ENCODE measurements at places on chromosomes 6 and 20. TPM values are rescaled to one million over a fixed set of nuclear protein-coding genes. Genes with fewer than 3 reads are reported as not detected.
A peak's percentile ranks its signal among the peaks of the same experiment; 100 is the strongest.

The MEI4 gene
- total RNA-seq: not detected

The ZC3H12D gene
- total RNA-seq: 0.17 TPM

The PNPLA1 gene
- total RNA-seq: not detected

The CDSN gene
- total RNA-seq: not detected

The SYNDIG1 gene
- 0.17 TPM for total RNA-seq

The KIF6 gene
- total RNA-seq: not detected

The SLC39A7 gene
- 93.6 TPM for total RNA-seq

The PPIL4 gene
- total RNA-seq: 42.0 TPM

The LAMP5 gene
- total RNA-seq: 0.34 TPM

GRCh38 chr6:98678481-98678880 is 155.9 kb upstream of the POU3F2 start:
- DNase-seq: no peak

DNA sequence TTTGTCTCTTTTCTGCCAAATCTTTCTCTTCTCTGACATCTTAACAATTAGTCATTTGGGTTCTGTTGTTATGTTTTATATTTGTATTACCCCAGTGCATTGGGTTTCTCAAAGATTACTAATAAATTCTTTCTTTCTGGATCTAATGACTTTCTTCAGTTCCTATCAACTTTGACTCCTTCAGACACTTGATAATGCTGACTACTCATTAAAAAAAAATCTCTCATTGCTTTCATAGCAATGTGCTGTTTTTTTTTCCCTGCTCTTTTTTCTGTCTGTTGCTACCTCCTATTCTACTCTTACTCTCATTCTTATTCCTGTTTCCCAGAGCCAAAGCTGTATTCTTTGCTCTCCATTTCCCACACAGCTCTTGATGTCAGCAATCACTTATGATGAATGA is 81.3 kb upstream of the MAP3K7 start:
- no peak for DNase-seq

DNA sequence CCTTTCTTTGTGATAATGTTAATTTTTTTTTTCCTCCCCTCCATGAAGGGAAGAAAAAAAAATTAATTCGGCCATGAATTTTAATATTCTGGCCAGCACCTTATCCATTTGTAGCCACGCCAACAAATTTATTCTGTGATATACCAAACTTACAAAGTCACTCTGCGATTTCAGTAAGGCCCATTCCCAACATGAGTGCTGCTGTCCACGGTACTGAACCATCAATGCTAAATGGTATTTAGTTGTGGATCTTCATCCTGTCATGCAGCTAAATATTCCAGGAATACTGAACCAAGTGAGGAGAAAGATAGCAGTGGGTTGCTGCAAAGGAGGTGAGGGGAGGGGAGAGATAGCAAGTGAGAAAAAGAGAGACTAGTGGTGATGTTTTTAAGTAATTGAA is 19.5 kb upstream of the RSPH4A start:
- peak; percentile 49 for DNase-seq

GRCh38 chr6:89858041-89858440 is 28.4 kb downstream of the CASP8AP2 start:
- no peak for DNase-seq

DNA sequence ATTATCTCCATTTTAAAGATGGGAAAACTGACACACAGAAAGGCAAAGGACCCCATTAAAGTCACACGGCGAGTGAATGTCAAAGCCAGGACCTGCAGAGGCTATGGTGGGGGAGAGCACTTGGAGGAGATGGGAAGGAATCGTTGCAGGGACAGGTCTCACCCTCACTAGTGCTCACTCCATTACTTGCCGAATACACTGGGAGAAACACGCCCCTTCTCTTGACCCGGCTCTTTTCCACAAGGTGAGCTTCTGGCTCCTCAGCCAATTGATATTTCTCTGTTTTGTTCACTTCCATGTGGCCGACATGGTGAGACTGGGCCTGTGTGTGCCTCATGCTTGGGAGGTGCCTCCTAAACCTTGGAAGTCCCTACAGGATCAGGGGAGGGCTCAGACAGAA is 117.8 kb upstream of the KCNG1 start:
- no peak for DNase-seq

DNA sequence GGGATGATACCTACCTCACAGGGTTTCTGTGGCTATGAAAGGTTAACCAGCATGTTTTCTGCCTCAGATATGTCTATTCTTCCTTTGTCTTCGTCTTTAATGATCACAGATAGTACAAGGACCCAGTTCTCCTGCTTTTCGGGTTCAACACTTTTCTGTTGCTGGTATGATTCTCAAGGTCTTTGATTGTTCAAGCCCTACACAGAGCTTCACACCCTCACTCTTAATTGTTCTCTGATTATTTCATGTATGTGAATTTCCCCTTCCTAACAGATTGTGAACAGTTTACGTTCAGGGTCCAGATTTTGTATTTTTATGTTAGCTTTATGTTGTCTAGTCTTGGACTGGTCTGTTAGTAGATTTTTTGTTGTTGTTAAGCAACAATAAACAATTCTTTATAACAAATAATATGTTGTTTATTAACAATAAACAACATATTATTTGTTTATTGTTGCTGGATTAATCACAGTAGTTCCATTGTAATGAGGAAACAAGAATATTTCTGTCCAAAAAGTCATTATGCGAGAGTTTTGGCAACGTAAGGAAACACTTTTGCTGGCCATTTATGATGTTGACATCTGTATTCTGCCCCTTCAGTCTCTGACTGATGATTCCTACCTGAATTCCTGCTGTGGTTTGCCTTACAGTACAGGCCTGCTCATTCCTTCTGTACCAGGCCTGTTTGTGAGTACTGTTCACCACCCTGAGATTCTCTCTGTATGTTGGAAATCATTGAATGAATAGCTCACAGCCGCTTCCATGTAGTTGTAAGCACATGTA is 27.2 kb upstream of the TULP4 start:
- no peak for DNase-seq

GRCh38 chr6:131937226-131937625 is 13.9 kb downstream of the CCN2 start:
- DNase-seq: no peak

GRCh38 chr6:139551376-139551775 is 176.9 kb upstream of the CITED2 start:
- no peak for DNase-seq

GRCh38 chr20:5785146-5785545 is 34.9 kb downstream of the SHLD1 start:
- DNase-seq: no peak

DNA sequence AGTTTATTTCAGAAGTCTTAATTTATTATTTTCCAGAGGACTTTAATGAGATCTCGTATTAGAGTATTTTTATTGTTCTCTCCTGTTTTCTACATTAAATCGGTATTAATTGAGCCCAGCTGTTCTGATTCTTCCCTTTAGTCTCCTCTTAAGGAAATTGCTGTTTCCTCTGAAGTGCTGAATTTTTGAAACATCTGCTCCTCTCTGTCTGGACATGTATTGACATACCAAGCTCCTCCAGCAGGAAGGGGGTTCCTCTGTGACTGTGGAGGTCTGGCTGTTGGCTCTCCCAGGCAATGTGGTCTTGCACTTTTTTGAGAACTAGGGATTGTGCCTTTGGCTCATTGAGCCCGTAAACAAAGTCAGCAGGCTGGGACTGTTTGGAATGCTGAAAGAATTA is 74.9 kb downstream of the MAP3K4 start:
- DNase-seq: peak; percentile 32

DNA sequence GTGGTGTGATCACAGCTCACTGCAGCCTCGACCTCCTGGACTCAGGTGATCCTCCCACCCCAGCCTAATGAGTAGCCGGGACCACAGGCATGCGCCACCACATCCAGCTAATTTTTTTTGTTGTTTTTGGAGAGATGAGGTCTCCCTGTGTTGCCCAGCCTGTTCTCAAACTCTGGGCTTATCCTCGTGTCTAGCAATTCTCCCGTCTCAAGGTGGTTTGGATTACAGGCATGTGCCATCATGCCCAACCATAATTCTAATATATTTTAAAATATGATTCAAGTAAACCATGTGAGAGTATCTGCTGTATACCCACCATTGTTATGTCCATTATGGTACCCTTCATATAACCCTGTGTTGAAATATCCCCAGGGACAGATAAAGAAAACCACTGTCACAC is 60.3 kb upstream of the C20orf144 start:
- no peak for DNase-seq

DNA sequence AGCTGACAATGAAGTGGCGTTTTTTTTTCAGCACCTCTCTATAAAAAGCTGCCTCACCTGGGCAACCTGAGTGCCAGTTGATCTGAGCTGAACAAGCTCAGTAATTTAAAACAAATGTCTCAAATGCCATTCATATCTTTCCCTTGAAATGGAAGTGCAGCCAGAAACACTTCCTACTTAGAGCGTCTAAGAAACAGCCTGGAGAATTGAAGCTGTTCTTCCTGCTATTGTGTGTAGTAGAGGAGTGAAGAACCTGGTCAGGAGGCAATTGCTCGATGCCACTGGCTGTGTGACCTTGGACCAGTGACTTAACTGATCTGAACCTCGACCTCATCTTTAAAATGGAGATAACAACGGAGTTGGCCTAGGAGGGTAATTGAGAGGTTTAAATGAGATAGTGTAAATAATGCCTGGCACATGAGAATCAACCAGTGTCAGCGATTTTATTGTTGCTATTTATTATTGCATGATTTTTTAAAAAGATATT is 95.4 kb upstream of the FOXQ1 start:
- DNase-seq: no peak

DNA sequence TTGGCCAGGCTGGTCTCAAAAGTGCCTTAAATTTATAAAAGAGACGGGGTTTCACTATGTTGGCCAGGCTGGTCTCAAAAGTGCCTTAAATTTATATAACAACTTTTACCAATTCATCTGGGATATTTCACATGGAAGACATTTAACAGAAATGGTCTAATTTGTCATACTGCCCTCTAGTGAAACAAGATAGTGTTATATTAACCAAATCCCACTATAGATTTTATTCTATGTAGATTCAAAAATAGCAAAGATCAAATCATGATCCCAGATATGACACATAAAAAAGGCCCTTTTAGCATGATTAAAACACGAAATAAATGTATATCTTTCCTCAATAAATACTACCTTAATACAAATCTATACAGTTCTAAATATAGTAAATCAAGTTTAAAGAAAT is 102.8 kb upstream of the TFAP2D start:
- DNase-seq: peak; percentile 11

DNA sequence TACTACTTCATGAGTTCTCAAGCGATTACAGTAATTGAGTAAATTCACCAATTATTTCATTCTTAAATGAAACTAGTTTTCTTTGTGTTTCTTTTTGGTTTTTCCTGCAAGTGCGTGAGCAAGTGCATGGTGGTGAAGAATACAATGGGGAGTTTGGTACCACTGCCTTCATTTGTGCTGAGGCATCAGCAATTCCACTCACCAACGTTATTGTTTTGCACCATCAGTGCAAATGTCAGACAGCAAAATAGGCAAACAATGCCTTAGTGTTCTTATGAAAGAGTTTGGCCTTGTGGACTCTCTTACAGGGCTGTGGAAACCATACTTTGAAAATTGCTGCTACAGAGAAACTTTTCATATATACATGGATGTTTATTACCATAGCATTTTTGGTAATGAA is 8.2 kb downstream of the CDH26 start:
- DNase-seq: no peak

DNA sequence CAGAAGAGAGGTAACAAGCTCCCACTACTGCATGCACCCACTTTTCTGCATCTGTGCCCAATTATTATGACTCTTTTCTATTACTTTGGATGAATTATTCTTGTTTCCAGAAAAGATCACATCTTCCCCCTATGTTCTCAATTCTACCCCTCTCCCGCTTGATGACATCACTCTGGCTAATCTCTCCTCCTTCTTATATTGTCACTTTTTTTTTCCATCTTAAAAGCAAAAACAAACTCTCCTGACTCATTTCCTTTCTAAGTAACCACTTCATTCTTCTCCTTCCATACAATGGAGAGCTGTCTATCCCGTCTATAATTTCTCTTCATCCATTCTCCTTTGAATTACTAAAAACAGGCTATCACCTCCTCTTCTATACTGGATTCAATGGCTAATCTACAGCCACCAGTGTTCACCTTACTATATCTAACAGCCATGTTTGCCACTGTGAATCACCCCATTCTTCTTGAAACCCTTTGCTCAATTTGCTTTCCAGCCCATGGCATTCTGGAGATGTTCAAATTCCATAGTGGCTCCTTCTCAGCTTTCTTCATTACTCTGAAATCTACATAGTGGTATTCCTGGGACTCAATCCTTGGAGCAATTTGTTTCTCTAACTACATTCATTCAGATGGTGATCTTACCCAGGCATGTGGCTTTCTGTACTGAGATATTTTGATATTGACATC is 378.4 kb downstream of the ARHGAP18 start:
- DNase-seq: peak; percentile 59

DNA sequence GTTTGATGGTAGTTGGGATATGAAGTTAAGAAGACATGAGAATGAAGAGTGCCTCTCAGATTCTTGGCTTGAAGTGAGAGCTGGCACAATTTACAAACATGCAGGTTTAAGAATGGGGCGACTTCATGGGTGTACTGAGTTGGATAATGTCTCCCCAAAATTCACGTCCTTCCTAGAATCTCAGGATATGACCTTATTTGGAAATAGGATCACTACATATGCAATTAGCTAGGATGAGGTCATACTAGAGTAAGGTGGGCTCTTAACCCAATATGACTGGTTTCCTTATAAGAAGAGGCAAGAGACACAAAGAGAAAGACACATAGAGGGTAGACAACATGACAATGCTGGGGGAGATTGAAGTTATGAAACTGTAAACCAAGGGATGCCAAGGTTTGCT is 5.2 kb downstream of the PKIB start:
- no peak for DNase-seq

DNA sequence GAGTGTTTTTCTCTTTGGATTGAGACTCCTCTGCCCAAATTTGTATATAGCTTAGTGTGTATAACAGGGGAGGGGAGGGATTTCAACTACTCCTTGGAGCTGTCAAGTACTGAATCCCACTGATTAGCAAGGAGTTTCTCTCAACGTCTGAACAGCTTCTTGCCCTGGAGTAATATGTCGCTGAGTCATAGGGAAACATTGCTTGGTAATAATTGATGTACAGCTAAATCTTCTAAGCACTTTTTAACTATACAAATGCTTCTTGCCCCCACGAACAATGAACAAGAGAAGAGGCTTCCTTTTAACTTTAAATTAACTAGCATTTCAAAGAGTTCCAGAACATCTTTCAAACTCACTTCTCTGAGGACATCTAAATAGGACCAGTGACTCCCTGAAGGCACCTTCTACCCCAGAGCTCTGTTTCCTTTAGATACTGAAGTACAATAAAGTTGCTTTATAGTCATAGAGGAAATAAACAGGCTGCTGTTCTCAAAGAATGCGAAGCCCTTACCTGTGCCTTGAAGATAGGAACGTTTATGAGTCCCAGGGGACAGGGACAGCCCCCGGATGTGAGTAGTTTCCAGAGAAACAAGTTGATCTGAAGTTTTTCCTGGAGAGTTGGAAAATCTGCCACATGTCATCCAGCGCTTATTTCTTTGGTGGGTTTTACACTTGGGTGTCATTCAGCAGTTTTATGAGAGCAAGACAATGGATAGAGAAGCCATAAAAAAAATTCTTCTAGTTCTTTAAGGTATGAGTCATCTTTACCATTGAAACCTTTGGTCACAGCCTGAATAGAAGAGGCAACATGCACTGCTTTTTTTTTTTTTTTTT is 462.5 kb upstream of the BTBD3 start:
- peak; percentile 93 for DNase-seq
